NCI-H1417 treated with DMSO at 0.1 percent for 48 hours (cell line): ENCODE measurements at places on chromosomes 12 and 14.

DNA sequence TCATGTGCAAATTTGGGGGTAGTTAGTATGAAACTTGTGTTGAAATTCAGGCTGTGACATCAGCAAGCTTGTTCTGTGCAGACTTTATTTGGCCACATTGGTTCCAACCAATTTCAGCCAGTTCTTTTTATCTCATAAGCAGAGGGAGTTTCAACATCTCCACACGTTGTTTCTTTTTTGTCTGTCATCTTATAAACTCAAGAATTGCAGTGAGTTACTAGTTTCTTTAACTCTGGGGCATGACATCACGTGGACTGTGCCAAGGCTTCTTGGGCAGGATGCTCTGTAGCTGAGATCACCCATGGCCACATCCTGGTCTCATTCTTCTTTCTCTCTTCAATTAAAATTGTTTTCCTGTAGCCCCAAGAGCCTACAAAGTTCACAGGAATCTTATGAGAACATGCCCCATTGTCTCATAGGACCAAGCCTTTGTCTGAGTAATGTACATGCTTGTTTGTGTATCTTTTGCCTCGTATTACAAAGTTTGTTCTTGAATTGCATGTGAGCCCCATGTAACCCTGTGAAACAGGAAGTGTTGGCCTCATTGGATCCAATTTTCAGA lies 982.0 kb upstream of the TMEM132C start:
- DNase-seq: no peak

GRCh38 chr12:40105515-40106201 lies at the start of gene SLC2A13:
Gene SLC2A13 (minus strand): TSS chr12:40106081. CDS start chr12:40105808, 273 bp downstream.
- peak; percentile 20 for DNase-seq

- DNase-seq: no peak
Observed at GRCh38 chr12:112762753-112763152, 28.8 kb upstream of the RPH3A start.

DNA sequence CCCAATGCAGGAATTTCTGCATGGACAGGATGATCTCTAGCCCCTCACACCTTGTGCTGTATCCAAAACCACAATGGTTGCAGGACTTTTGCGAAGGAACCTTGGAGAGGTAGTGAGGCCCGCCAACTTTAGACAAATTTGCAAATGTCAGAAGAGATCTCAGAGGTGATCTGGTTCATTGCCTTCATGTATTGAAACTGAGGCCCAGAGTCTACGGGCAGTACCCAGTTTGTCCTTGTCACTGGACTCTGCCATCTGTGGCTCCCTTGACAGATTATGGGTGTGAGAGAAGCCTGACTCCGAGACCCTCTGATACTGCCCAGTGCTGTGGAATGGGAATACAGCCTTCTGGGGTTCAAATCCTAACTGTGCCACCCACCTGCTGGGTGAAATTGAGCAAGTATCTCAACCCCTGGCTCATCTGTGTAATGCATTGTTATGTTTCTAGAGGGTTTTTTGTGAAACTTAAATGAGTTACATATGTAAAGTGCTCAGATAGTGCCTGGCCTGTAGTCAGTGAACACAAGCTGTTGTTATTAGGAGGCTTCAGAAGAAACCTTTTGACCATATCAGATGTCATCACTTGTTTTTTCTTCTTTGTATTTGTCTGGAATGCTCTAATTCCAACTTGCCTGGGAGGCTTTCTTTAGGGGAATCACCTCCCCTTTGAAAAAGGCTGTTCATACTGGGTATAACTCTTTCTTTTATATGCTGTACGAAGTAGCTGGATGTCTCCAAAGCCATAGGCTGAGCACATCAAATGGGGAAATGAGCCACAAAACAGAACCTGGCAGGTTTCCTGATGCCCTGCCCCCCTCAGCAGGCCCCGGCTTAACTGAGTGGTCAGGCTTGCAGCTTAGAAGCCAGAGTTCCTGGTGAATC lies 71.4 kb upstream of the SRSF5 start:
- no peak for DNase-seq

DNA sequence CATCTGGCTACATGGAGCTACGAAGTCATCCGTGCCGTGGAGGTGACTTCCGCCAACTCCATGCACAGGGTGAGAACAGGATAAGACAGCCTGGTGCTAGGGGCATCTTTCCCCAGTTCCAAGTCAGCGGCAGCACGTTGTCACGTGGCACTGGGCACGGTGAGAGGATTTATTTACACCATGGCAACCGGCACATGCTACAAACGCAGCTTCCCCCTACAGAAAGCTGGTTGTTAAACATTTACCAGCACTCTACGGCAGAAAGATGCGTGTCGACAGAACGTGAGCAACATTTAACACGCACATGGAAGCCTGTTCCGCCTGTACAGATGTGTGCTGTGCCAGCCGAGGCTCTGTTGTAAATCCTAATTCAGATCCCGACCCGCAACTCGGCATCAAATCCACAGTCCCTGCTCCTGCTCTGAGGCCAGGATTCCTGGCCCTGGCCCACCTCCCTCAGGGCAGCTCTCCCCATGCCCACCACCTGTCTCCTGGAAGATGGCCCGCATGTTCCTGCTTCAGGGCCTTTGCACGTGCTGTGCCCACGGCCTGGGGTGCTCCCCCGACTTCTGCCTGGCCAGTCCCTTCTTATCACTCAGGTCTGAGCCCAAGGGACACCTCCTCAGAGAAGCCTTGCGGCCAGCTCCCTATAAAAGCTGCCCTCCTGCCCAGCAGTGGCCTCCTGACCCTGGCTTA lies 114.1 kb downstream of the RFLNA start:
- no peak for DNase-seq

DNA sequence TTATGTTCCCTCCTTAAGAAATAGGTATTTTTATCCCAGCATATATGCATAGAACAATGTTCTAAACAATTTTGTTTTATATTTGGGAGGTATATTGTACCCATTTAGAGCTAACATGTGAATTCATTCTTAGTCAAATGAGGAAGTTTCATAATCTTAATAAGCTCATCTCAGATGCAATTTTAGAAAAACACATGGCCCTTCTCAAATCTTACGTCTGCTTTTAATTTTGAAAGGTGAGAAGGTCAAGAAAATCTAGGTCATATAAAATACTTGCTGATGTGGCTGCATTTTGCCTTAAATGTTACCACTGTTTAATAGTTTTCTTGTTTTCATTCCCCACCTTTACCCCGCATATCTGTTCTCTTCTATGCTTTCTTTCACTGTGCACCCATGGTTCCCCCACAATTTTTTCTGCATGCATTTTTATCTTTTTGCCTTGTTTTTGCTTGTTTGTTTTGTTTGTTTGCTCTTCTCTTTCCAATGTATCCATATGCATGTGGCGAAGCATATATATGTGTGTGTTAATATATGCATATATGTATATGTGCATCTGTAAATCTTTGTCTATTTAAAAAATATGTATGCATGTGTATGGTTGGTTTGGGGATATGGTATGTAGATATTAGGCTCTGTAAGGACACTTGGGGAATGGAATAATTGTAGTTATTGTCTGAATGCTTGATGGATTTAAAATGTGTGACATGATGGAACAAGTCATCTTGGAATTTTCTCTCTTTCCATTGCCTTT lies 317.1 kb downstream of the BCAT1 start:
- no peak for DNase-seq

DNA sequence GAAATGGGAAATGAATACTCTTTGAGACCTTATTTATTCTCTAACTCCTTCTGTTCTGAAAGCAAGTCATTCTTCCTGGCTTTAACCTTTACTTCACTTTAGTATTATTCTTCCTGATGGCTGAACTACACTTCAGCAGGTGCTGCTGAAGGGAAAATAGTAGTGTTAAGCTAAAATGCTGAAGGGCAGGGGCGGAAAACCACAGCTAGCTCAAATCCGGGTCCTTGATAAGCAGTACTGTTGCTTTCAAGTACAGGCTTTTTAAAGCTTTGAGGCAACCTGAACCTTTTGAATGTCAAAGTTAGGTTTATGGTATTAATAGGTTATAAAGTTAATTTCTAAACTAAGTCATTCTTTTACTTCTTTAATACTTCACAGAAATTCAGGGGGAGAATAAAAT lies 10.7 kb downstream of the CCDC196 start:
- DNase-seq: no peak

DNA sequence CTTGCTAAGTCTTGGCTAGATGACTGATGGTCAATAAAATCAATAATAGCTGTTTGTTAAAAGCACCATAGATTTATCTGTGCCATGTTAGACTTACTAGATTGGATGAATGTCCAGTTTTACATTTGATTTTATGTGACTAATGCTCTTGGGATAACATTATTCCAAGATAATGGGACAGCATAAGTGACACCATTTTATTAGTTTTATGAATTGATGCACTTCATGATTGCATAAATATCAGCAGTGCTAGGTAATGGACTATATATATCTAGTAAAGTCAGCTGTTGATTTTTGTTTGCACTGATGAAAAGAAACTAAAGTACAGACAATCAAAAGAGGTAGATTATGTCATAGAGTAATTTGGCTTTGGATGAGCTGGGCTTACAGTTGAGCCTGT lies 10.4 kb downstream of the TRIM9 start:
- no peak for DNase-seq

- DNase-seq: no peak
Observed at GRCh38 chr12:58801986-58802385, 118.3 kb downstream of the LRIG3 start.

DNA sequence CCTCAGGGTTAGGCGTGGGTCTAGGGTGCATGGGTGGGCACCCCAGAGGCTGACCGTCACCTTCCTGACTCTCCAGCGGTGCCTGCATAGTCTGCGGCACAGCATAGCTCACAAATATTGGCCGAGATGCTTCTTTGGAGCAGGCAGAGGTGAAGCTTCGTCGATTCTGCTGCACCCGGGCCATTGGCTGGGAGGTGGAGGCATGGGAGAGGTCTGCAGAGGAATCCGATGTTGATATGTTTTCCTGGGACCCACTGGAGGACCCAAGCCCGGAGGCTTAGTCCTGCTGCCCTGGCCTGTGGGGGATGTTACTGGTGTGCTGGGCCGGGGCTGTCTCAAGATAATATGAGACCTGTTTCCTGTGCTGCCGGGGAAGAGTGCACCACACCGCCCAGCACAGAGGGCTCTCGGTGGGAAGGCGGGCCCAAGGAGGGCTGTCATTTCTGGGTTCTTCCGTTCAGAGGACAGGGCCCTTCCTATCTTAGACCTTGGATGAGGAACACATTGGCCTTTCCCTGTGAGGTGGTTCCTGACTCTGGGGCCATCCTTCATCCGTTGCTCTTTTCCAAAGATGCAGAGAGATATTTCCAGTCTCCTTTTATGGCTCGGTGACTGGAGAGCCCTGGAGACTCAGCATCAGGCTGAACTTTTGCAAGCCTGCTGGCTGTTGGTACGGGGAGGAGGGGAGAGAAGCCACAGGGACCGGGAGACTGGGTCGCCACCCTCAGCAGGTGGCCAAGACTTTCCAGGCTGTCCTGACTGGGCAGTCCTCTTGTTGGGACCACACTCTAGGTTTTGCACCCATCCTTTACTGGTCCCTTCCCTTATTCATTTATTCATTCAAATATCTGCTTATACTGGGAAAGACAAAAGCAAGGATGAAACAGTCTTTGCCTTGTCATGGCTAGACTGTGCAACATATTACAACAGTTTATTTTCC lies 143.5 kb downstream of the TSPAN9 start:
- DNase-seq: no peak

- DNase-seq: no peak
Observed at GRCh38 chr14:35934499-35934898, 108.4 kb downstream of the BRMS1L start.

DNA sequence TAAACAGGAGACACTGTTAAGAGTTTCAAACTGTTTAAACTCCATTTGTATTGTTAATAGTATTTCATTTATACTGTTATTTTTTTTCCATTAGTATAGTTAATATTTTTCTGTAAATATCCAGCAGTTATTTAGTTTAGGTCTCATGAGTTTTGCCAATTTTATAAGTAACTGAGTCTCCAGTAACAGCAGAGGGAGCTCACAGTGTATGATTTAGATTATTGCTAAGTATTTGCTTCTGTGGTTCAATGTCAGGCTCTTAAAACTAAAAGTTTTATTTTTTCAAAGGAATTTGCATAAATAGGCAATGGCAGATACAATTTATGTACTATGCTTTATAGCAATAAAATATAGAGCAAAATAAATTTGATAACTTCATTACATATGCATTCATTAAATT lies 209.7 kb downstream of the ATXN7L3B start:
- DNase-seq: no peak

DNA sequence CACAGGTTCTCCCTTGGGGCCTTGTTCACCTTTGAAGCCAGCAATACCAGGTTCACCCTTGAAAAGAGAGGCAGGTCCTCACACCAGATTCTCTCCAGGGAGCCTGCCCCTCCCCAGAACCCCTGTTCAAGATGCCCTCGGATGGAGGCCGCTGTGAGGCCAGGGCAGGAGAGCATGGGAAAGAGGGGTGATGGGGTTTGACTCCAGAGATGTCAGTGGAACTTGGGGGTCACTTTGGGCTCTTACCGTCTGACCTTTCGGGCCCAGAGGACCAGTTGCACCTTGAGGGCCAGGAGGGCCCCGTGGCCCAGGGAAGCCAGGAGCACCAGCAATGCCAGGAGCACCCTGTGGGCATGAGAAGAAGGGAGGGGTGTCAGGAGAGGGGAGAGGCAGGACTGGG lies 17.4 kb downstream of the COL2A1 start:
- DNase-seq: no peak

- no peak for DNase-seq
Observed at GRCh38 chr14:66087231-66087630, 398.9 kb upstream of the CCDC196 start.

DNA sequence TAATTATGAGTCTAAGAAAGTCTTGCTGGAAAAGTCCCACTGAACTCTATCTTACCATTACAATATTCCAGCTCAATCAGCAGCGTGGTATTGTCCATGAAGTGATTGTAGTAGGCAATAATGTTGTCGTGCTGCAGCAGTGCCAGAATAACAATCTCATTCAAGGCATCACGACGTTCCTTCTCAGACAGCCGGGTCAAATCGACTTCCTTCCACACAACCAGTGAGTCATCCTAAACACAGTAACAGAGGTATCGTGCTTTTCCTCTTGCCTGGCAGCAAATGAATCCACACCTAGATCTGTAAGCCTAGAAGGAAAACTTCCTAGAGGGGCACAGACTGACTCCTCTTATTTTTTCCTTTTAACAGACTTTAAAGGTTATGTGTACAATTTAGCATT lies 2.9 kb downstream of the NEK9 start:
- no peak for DNase-seq

DNA sequence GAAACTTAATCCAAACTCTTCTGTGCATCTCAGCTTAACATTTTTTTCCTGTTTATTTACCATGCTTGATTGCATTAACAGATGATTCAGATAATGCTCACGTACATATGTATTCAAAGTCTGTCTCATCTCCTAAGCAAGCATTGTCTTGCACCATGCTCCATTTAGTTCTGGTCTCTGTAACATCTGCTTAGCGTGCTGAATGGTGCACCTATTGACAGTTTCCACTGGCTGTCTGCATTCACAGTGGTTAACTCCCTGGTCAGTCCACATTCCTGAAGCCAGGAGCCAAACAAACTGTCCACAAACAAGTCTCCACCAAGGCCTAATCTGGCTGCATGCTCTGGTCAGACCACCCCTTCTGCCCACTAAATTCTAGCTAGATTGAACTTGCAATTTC lies 83.9 kb downstream of the KNTC1 start:
- DNase-seq: no peak

GRCh38 chr12:83018088-83018487 lies 331.4 kb downstream of the TMTC2 start:
- DNase-seq: no peak
